ENCODE measurements at places on chromosomes 1 and 21.
A peak's percentile ranks its signal among the peaks of the same experiment; 100 is the strongest.

GRCh38 chr1:24688621-24689195, 45.6 kb downstream of the SRRM1 start:
- peak; percentile 64 for DNase-seq

- no peak for DNase-seq
Observed at GRCh38 chr1:214012418-214012817, 24.6 kb downstream of the PROX1 start.

DNA sequence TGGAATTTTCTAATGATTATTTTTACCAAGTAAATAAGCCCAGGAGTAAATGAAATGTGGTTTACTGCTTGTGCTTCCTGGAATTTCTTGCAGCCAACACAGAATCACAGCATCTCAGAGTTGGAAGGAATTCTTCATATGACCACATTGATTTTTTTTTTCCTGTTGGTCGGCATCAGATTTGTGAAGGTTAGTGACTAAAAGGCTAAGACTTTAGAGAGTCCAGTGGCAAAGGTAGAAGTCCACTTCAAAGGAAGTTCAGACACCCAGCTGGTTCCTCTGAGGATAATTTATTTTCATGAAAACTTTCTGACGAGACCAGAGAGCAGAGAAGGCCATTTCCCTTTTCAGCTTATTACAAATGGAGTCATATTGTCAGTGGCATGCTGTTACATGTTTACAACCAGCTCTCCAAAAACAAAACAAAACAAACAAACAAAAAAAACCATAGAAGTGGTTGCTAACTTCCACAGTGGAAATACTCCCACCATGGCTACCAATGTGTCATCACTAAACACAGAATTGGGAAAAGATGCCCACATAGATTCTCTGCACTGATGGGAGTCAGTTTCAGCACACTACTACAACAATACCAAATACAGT, 77.2 kb upstream of the CDC42BPA start:
- no peak for DNase-seq

DNA sequence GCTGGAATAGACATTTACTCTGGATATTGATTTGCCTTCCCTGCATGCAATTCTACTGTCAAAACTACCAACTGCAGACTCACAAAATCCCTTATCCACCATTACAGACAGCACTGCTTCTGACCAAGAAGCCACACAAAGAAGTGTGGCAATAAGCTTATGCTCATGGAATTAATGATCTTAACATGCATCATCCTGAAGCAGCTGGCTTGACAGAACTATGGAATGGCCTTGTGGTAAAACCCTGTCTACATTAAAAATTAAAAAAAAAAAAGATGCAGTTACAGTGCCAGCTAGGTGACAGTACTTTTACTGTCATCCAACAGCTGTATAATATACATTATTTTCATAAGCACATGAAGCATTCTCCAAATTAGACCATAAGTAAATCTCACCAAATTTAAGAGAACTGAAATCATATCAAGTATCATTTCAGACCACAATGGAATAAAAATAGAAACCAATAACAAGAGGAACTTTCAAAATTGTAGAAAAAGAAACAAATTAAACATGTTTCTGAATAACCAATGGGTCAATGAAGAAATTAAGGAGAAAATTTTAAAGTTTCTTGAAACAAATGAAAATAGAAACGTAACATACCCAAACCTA, 70.7 kb downstream of the SCMH1 start:
- no peak for DNase-seq

GRCh38 chr1:54518489-54518888, 29.5 kb upstream of the ACOT11 start:
- no peak for DNase-seq

- no peak for DNase-seq
Observed at GRCh38 chr1:58783090-58783992, 506 bp downstream of the JUN start.

DNA sequence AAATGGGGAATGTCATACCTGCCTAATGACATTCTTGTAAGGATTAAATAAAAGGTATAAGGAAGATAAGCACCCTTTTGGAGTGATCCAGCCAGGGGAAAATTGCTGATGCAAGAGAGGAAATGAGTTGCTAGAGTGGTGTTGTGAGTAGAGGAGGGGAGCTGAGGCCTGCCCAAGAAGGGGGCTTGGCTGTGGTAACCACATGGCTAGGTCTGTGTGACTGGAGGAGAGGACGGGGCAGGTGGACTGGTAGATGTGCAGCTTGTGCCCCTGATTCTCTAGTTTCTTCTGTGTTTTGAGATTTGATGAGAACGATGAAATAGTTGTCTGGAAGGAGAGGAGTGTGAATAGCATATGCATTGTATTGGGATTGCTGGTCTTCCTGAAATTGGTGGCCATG, 6.6 kb downstream of the TXLNA start:
- DNase-seq: no peak
